ENCODE measurements at places on chromosomes 1 and 21.

GRCh38 chr1:218585511-218586184 is 240.5 kb downstream of the TGFB2 start:
- no peak for DNase-seq

DNA sequence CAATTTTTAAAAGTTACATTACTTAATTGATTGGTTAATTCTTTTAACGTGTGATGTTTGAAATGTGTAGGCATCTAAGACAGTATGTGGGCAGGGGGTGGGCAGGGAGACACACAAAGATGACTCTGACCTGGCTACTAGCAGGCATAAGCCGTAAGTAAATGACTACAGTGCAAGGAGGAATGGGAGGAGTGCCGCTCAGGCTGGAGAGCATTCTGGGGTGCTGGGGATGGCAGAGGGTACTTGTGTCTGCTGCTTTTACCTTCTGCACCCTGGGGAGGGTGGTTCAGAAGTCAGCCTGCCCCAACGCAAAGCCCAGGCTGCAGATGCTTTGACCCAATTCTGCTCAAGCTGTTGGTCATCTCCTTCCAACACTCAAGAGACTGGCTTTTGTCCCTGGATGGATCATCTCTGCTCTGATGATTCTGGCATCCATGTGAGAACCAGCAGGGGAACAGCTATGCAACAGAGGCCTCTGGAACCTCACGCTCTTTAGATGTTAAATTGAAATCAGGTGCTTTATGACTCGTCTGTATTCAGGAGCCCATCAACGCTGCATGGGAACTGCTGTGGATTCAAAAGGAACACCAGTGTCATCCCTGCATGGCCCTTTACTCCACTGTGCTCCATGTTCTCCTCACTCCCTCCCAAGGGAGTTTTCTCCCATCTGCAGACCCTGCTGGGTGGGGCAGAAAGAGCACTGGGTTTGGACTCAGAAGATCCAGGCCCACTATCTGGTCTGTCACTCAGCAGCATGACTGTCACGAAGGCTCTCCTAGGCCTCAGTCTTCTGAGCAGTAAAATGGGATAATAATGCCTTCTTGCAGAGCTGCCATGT is 78.8 kb downstream of the FAM78B start:
- DNase-seq: no peak

- no peak for DNase-seq
These were observed 30.2 kb downstream of the LDLRAP1 start for GRCh38 chr1:25573591-25573930.

- DNase-seq: peak; percentile 81
These were observed 7.9 kb downstream of the ZNF684 start for GRCh38 chr1:40539338-40539737.

- DNase-seq: no peak
These were observed 21.5 kb upstream of the OPRD1 start for GRCh38 chr1:28790377-28791035.

Data from suppressor macrophage treated with lipopolysaccharide for 1 hour (primary cell).